CD4-positive, alpha-beta T cell treated with Interleukin-4 for 4 hours (primary cell): ENCODE measurements at places on chromosomes 2 and 18.

GRCh38 chr2:189782221-189782671, 1.9 kb downstream of the ORMDL1 start:
- DNase-seq, result peak; percentile 6

DNA sequence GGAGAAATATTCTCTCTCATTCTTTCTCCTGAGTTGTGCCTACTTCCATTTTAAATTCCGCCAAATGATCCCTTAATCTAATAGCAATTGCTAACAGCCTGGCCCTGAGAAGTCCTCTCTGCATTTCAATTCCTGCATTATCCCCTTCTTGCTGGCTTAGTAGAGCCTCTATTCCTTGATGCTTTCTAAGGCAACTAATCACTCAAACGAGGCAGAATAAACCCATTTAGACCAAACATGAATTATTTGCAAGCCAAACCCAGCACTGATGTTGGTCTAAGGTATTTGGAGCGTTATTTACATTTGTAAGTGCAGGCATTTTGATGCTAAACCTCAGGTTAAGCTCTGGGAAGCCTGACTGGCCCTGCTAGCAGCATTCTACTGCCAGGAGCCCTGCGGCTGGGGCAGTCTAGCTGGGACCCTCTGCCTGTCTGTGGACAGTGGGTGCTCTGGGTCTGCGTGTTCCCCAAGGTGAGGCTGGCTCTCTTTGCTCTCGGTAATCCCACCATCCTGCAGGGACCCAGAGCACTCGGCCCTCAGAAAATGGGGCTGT, 173.1 kb upstream of the HS6ST1 start:
- DNase-seq, result no peak

DNA sequence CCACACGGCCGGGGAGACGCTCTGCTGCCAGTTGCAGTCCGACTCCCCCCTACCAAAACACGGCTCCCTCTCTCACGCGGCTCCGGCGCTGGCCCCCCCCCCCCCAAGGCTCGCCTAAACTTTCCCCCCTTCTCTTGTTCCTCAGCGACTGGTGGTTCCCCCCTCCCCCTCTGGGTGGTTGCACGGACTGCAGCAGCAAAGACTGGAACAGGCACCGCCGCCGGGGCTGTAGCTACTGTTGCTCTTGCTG, 281 bp downstream of the XPO1 start:
- no peak for DNase-seq

GRCh38 chr2:229679393-229680125, 34.8 kb downstream of the DNER start:
- no peak for DNase-seq

DNA sequence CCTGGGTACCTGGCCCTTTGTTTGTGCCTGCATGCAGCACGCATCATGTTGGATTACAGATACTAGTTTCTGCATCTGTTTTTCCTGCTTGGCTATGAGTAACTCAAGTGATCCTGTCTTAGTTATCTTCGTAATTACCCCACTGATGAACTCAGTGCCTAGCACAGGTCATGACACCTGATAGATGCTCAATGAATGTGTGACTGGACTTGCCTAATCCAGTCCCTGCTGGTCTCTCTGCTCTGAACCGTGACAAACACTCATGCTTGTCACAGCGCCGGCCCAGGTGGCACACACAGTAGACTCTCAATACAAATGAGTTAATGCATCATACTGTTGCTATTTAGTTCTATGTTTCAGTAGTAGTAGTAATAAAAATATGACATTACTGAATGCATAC, 31.2 kb upstream of the NTSR2 start:
- DNase-seq, result no peak

GRCh38 chr2:149603248-149603647, 15.7 kb upstream of the MMADHC start:
- no peak for DNase-seq

GRCh38 chr2:55891671-55892094, 31.9 kb downstream of the EFEMP1 start:
- DNase-seq, result no peak

DNA sequence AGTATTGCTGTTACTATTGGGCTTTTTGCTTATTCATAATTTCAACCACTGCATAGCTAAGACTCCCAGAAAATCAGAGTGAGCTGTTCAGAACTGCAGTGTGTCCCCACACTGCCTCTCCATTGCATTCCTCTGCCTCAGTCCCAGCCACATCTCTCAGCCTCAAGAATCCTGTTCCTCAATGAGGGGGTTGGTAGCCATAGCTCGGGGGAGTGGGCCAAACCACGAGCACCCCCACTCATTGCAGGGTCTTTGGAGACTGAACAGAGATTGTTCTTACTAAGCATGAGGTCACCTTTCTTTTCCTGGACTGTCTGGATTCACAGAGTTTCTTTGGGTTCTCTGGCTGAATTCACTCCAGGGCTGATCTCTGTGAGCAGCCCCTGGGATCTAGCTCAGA, 161.1 kb downstream of the GFPT1 start:
- no peak for DNase-seq

GRCh38 chr18:63102941-63103744, 216.4 kb downstream of the BCL2 start:
- no peak for DNase-seq

- DNase-seq, result no peak
Measured at GRCh38 chr2:10033251-10034006, 9.9 kb upstream of the KLF11 start.

DNA sequence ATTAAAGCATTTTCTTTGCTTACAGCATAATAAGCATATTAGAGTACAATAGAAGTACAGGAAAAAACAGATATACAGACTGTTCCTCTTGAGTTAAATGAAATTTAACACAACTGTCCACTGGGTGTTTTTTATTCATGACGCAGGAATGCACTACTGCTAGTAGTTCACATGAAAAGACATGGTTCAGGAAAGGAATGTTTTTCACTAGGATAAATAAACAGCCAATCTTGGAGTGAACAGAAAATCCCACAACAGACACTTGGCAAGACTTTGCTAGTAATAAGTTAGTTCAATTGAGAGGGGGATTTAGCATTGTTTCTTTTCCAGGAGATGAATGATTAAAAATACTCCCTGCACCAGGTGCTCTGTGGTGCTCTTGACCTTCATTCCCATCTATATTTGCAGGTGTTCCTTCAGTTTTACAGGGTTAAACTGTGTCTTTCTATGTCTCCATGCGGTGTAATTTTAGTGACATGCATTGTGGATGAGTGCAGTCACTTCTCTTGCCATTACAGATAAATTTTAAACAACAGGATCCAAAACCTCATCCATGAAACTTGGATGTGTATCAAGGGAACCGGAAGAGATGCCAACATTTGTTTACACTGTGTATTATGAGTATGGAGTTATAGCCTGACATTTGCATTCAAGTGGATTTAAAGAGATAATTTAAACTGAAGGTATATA, 796.6 kb downstream of the DSC3 start:
- no peak for DNase-seq

DNA sequence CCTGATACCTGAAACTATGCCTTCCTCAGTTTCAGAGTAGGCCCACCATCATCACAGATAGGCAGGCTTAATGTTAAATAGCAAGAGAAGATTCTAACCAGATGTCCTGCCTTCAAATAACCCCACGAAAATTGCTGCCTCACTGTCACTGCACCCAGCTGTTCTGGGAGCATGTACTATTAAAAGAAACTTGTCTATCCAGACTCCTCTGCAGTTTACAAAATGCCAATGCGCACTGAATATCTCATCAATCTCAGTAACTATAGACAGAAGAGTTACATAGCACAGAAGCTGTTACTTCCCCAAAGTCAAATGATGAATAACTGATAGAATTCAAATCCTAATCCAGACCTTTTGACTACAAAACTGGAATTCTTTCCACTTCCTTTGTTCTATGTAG, 43.9 kb downstream of the WDR75 start:
- no peak for DNase-seq

- no peak for DNase-seq
Measured at GRCh38 chr2:2744107-2744506, 413.0 kb upstream of the MYT1L start.

DNA sequence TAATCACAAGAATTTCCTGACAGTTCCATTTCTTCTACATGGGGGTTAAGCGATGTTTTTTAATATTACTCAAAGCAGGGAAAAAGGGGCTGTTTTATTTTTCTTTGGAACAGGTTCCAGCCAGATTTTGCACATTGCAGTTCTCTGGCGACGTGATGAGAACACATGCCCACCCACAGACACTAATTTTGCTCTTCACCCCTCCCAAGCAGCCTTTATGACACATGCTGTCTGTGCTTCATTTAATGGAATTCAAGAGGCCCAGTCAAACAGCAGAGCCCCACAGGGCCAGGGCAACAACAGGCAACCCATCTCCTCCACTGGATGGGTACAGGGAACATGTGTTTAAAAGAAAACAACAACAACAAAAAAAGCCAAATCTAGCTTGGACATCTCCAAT, 70.8 kb downstream of the SPRED2 start:
- no peak for DNase-seq

DNA sequence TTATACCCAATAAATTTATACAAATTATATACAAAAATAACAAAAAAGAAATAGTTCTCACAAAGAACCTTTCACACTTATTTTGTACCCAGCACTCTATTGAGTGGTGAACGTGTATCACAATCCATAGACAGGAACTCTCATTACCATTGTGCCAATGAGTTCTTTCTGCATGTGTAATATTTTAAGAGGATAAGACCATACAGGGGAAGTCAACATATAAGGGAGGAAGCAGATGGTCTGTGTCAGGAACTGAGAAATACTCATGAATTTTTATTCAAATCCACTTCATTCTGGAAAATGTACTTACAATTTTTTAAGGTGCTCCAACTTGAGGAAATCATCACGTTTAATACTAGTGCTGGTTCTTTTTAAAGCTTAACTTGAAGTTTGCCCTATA, 27.1 kb upstream of the ELOA2 start:
- no peak for DNase-seq

- DNase-seq, result no peak
Measured at GRCh38 chr2:162111958-162112850, 38.2 kb upstream of the DPP4 start.

- no peak for DNase-seq
Measured at GRCh38 chr18:28735731-28736130, 558.8 kb upstream of the CDH2 start.

- no peak for DNase-seq
Measured at GRCh38 chr2:98806236-98806697, 75.3 kb upstream of the MGAT4A start.

GRCh38 chr2:20982861-20983260, 61.0 kb downstream of the APOB start:
- no peak for DNase-seq

GRCh38 chr2:2324565-2325101, 6.4 kb downstream of the MYT1L start:
- DNase-seq, result no peak

DNA sequence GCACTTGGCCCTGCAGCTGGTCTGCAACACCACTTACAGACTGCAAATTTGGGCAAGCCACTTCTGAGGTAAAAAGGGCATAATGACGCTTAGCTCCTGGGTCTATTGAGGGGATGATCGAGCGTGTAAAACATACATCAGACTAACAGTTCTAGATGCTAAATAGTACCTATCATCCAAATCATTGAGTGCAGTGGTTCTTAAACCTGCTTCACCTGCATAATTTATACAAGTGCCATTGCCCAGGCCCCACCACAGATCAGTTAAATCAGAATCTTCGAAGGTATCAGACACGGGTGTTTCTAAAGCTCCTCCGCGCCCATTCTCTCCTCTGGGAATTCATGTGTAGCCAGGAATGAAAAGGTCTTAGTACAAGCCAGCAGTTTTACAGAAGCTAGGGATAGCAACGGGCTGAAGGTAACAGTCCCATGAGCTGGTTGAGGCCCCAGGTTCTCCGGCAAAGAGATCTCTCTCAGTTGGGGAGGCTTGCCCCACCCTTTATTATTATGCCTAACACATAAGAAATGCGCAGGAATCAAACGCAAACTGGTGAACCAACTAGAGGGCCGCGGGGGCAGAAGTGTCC, 737 bp upstream of the RNF181 start:
- DNase-seq, result no peak

DNA sequence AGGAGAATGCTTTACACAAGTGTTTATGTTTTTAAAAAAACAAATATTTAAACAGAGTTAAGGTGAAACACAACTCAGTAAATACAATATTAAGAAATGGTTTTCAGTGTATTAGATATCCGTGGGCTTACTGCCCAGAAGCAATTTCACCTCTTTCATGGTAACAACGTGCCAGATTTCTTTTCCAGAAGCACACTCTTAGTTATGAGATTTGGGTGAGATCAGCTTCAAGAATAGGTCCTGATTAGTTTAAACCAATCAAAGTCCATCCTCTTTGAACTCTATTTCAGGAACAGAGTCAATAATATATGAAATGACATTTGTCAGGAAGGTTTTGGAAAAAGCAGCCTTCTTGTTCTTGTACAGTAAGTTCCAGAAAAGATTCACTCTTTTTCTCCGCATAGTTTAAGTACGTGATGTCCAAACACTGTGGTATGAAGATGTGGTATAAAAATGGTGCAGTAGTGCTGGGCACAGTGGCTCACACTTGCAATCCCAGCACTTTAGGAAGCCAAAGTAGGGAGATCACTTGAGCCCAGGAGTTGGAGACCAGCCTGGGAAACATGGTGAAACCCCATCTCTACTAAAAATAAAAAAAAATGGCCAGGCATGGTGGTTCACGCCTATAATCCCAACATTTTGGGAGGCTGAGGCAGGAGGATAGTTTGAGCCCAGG, 14.7 kb downstream of the USP34 start:
- DNase-seq, result no peak

- DNase-seq, result no peak
Measured at GRCh38 chr2:72965770-72966450, 48.6 kb downstream of the EMX1 start.
